Stimulated activated CD8-positive, alpha-beta memory T cell treated with anti-CD3 and anti-CD28 coated beads, Interleukin-2, amount 100 ng/mL, for 1 hour (primary cell): ENCODE measurements at places on chromosomes 1 and 21.

- no peak for DNase-seq
Measured at GRCh38 chr1:9590945-9591668, 2.4 kb downstream of the TMEM201 start.

DNA sequence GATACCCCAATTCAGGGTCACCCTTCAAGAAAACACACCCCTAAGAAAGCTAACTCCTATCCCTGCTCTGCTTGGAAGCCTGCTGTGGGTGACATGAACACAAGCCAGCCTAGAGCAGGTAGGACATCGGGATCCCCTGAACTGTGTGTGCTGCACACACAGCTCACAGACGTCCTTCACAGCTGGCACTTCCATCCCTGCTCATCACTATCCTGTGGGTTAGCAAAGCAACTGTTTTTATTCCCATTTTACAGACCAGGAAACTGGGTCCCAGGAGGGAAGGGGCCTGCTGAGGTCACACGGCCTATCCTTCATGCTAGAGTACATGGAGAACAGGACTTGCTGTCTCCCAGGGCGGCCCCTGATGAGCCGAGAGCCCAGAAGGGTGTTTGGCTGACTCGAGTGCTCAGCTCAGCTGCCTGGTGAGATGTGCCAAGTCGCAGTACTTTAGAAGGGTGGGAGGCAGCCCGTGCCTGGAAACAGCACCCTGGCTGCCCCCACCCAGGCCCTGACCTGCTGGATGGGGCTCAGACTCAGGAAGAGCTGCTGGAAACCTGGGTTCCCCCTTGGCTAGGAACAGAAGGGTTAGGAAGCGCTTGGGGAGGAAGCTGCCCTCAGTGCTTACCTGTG is 28.3 kb upstream of the BTG2 start:
- no peak for DNase-seq

DNA sequence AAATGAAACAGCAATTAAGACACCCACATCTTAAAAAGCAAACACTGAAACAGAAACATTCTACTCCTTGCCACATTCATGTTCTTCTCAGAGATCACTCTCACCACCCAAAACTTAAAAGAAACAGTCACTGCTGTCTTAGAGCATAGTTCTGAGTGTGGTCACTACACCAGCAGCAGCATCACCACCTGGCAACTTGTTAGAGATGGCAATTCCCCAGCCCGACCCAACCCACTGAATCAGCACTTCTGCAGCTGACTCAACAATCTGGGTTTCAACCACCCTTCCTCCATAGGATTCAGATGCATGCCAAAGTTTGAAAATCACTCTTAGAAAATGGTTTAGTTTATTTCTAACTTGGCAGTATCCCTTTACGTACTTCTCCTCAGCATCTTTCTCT is 126.1 kb downstream of the CDC42BPA start:
- DNase-seq = no peak

- DNase-seq = no peak
Measured at GRCh38 chr1:11918799-11919519, 7.3 kb downstream of the KIAA2013 start.

DNA sequence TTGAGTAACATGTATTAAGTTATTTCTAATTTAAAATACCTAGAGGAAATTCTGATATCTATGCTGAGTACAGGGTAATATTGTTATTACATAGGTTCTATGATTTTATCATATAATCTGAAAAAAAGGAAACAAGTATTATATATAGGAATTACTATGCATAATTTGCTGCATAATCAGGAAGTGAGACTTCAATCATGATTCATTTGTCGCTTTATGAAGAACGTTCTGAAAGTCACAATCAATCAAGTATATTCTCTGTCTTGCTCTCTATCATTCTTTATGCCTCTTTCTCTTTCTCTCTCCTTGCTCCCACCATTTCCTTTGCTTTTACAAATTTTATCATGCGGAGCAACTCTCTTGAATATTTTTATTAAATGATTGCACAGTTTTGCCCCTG is 1130.3 kb downstream of the PLA2G4A start:
- DNase-seq = no peak

- no peak for DNase-seq
Measured at GRCh38 chr1:157799996-157800395, 19.9 kb downstream of the FCRL1 start.

DNA sequence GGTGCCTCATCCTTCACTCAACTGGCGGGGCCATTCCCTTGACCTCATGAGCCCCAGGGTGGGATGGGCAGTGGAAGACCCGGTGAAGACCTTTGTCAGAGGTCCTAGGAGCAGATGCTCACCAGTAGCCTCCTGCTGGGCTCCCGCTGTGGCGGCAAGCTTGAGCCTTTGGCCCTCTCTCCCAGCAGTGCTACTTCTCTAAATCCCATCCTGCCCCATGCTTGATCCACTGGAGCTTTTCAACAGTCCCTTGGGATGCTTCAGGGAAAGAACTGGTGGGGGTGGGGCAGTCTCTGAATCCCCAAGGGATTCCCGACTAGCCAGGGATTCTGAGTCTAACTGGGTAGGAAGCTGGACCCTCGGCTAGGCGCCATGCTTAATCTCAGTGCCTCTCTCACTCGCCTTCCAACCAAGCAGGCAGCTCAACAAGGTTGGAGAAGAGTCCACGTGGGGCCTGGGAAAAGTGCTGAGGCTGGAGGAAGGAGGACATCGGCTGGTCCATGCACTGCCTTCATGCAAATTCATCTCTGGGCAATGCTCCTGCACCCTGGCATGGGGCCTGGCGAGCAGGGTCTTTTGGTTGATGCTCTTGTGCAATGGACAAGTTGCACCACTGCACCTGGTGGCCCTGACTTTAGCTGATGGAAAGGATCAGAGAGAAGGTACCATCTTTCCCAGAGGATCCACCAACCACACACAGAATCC is 190.3 kb downstream of the GRIK3 start:
- DNase-seq = no peak

DNA sequence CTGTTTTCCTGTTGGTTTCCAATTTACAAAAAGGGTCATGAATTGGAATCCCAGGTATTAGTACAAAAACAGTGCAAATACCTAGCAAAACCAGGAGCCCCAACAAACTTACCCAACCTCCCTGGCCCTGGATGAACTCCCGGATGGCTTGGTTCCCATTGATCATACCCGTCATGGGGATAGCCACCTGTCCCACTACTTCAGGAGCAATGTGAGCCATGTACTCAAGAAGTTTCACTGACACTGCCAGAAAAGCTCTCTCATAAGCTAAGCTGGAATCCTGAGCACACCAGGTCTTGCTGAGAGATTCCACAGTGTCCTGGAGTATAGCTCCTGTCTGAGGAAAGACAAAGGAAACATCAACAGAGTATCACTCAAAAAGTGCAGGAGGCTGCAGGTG is 5.7 kb downstream of the BCL2L15 start:
- no peak for DNase-seq

DNA sequence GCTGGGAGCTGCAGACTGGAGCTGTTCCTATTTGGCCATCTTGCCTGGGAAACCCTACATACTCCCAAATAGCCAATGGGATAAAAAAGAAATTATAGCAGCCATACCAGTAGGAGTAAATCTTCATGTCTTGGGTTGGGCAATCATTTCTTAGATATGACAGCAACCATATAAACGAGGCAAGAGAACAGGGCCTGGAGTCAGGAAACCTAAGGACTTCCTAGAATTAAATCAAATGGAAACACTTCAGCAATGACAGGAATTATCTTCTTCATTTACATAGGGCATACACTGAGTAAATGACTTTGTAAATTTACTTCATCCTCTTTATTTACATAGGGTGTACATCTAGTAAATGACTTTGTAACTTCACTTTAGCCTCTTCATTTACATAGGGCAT is 286.6 kb upstream of the POGK start:
- DNase-seq = no peak

DNA sequence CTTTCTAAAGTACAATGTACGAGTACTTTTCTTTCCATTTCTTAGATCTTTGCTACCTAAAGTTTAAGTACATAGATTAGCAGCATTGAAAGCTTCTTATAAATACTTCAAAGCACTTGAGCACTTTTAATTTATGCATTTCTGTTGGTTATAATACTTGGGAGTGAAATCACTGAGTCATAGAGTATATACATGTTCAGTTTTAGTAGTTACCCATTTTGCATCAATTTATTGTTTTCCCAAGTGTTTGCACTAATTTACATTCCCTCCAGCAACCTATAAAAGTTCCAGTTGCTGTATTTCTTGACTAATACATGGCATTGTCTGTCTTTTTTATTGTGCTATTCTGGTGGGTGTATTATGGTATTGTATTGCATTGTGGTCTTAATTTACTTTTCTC is 20.3 kb downstream of the PRKAA2 start:
- no peak for DNase-seq

GRCh38 chr1:27622828-27623227 is 12.2 kb downstream of the FGR start:
- no peak for DNase-seq

- DNase-seq = no peak
Measured at GRCh38 chr1:2025491-2025981, 6.4 kb downstream of the GABRD start.

GRCh38 chr1:61362351-61362750 is 280.0 kb downstream of the NFIA start:
- DNase-seq = no peak

- DNase-seq = no peak
Measured at GRCh38 chr1:202355944-202356553, 7.5 kb downstream of the PPP1R12B start.

DNA sequence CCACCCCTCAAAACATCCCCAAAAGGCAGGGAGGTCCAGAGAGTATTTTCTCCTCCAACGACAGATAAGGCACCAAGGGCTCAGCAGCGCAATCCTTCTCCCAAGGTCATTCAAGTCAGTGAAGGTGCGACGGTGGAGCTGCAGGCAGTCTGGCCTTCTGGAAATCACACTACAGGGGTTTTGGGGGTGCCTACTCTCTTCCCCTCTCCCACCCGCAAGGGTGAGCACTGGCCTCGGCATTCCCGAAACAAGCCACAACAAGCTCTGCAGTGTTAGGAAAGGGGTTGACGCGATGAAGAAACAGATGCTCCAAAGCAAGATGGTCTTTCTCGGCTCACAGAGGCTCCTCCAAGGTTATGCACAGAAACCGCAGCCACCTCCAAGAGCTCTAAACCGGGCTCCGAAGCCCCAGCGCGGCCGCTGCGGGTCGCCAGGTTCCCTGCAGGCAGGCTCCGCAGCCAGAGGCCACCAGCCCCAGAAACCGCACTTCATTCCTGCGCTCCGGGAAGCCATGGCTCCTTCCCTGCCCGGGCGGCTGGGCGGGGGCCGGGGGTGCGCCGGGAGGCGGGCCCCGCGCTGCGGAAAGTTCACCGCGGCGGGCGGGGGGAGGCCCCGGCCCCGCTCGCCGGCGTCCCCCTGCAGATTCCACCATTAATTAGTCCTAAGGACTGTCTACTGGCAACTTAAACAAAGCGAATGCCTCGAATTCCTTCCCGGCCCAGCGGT is 1.1 kb downstream of the LUZP1 start:
- no peak for DNase-seq

DNA sequence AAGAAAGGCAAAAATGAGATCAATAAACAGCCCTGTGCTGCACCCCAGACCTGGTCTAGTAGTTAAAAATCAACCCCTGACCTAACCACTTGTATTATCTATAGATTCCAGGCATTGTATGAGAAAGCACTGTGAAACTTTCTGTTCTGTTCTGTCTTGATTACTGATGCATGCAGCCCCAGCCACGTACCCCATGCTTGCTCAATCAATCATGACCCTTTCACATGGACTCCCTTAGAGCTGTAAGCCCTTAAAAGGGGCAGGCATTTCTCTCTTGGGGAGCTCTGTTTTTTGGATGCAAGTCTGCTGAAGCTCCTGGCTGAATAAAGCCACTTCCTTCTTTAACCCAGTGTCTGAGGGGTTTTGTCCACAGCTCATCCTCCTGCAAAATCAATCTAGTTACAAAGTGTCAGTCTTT is 24.2 kb upstream of the CD34 start:
- DNase-seq = no peak

GRCh38 chr21:31505975-31506374 is 153.5 kb upstream of the SOD1 start:
- no peak for DNase-seq

DNA sequence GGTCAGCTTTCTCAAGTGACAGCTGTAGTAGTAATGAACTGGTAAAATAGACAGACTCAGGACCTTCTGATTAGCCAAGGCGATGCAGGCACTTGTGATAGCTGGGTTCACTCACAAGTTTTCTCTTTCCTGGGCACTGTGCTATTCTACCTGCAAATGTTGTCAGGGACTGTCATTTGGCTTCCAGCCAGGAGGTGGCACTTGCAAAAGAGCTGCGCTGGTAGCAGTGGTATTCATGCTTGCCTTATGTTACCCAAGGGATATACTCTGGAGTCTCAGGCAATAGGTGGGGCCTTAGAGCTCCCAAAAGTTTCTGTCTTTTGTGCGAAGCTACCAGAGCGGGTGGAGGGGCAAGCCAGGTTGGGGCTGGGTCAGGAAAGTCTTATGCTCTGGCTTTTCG is 23.5 kb downstream of the IFI44 start:
- DNase-seq = no peak

- no peak for DNase-seq
Measured at GRCh38 chr1:107555578-107555977, 409.4 kb downstream of the VAV3 start.

DNA sequence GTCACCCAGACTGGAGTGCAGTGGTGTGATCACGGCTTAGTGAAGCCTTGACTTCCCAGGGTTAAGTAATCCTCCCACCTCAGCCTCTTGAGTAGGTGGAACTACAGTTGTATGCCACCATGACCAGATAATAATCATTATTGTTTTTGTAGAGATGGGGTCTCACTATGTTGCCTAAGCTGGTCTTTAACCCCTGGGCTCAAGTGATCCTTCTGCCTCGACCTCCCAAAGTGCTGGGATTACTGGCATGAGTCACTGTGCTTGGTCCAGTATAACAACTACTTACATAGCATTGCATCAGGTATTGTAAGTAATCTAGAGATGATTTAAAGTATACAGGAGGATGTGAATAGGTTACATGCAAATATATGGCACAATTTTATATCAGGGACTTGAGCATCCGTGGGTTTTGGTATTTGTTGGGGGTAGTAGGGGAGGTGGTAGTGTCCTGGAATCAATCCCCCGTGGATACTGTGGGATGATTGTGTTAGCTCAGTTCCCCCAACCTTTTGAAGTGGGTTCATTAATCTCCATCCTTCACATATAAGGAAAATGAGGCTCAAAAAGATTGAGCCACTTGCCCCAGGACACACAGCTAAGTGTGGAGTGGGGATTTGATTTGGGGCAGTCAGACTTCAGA is 61.4 kb upstream of the CNIH3 start:
- DNase-seq = no peak

- DNase-seq = no peak
Measured at GRCh38 chr1:190688096-190688495, 210.4 kb upstream of the BRINP3 start.
